ENCODE measurements at places on chromosomes 13 and 19.

DNA sequence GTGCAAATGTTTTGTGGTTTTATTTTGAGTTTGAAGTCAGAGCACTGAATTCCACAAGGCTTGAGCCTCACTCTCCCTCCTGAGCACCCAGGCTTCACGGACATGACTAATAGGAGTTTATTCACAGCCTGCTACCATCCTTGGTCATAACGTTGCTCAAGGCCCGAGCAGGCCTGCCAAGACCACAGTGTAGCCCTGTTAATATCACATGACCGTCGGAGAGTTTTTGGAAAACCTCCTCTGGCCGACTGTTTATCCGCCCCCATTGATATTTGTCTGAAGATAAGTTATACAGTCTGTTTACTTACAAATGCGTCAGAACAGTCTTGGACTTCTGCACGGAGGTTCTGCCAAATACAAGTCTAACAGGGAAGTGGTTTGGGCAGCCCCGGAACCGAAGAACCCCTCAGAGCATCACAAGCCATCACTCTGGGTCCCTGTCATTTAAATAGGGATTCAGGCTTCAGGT is 89.9 kb downstream of the COL4A2 start:
- peak; percentile 66 for DNase-seq

GRCh38 chr19:35552534-35553384 is 7.3 kb downstream of the TMEM147 start:
- DNase-seq = no peak

DNA sequence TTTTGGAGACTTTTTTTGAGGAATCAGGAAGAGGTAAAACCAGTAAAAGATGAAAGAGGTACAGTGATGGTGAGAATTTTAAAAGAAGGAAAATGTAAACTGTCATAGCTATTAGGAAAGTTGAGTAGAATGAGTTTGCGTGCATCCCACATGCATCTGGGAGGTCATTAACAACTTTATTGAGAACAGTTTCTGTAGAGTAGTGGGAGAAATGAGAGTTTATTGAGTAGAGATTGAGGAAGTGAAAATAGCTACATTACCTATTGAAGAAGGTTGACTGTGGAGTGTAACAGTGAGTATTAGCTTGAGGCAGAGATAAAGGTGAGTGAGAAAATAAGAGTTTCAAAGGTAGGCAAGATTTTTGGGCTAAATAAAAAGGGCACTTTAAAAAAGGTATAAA is 38.7 kb downstream of the BRCA2 start:
- no peak for DNase-seq

DNA sequence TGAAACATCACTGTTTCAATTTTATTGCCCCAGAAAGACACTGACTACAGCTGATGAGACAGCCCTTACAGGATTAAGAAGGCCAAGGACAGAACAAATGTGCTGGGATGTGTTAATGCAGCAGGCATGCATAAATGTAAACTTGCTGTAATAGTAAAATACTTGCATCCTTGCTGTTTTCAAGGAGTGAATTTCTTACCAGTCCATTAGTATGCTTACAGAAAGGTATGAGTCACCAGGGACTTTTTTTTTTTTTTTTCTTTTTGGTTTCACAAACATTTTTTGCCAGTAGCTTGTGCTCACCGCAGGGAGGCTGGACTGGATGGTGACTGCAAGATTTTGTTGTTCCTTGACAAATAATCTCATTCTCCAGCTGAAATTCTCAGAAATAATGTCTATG is 55.1 kb downstream of the GPR180 start:
- no peak for DNase-seq

GRCh38 chr13:33101835-33102234 is 85.6 kb downstream of the KL start:
- no peak for DNase-seq

DNA sequence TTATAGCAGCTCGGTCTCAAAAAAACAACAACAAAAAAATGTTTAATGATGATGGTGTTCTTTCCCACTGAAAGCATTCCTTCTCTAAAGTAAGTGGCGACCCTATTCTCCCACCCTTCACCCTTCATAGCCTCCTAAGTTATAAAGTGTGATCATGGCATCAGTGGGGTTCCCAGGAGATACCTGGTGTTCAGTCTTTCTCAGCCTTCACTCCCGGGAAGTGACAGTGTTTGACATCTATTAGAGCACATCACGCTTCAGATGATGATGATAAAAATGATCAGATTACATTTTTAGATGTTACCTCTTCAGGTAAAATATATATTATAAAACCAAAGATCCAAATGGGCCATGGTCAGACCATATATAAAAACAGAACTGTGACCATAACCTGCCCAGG is 51.0 kb downstream of the TGDS start:
- DNase-seq = no peak

DNA sequence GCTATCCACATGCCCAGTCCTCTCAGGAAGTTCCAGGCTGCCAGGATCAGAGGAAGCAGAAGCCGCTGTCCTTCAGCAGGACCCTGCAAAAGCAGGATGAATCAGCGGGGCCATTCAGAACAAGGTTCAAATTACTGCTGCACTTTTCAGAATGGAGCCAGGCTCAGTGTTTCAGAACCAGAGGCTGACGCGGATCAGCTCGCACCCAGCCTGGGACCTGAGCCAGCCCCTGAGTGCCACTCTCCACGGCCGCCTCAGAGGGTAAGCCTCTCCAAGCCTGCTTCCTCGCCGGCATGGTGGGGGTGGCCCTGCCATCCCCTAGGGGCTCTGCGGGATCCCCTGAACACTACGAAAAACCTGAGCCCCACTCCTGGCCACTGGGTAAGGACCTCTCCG is 24.7 kb downstream of the RASA3 start:
- no peak for DNase-seq

DNA sequence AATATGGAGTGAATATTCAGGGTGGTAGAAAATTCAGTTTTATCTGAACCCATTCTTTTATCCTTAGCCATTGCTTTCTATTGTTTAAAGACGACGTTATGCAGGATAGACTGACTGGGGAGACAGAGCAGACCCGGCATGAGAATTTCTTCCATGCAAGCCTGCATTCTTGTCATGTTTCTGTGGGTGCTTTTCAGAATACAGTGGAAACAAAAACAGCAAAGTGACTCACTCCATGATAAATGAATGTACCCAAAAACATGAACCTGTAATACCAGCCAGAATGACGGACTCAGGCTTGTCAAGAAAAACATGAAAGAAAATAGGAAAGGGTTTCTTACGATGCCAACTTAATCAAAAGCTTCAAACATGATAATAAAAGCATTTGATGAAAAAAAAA is 924.0 kb downstream of the EFNB2 start:
- DNase-seq = no peak

- DNase-seq = no peak
These were observed 22.3 kb downstream of the TJP3 start for GRCh38 chr19:3730457-3730958.

DNA sequence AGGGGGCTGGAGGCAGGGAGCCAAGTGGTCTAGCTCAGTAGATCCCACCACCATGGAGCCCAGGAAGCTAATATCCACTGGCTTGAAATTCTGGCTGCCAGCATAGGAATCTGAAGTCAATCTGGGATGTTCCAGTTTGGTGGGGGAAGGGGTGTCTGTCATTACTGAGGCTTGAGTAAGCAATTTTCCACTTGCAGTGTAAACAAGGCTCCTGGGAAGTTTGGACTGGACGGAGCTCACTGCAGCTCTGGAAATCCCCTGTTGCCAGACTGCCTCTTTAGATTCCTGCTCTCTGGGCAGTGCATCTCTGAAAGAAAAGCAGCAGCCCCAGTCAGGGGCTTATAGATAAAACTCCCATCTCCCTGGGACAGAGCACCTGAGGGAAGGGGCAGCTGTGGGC is 349.2 kb upstream of the KLHL1 start:
- DNase-seq = no peak
